ENCODE measurements at places on chromosomes 1 and 21.

DNA sequence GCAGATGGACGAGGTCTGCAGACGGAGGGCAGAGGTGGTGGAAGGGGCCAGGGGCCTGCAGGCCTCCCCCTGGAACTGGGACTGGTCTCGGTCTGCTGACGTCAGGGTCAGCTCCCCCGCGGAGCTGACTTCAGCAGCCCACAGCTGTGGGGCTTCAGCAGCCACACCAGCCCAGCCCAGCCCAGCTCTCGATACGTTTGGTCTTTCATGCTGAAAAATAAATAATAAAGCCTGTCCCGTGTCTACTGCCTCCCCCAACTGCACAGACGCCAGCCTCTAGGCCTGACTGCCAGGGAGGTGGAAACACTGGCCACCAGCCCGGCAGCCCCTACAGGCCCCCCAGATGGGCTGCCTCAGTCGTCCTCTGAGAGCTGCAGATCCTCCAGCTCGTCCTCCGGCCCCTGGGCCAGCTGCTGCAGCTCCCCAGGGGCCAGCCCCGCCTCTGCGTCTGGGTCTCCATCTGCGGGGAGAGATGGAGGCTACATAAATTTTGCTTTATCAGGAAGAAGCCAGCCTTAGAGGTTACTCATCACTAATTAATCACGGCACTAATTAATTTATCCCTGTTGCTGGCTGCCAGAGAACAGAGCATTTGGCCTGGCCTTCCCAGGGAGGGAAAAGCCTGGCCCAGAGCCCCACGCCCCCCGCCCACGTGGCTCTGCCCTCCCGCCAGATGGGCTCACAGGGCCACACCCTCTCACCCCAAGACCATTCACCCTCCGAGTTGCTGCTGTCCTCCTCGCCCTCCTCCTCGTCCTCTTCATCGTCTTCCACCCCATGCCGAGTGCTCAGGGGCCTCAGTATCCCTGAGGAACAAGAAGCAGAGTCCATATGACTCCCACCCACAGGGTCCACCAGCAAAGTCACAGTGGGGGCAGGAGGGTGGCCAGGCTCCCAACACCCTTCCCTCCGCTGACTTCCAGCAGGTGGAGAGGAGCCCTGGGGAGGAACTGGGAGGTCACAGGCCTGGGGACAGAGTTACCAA, 14.4 kb downstream of the NOC2L start:
- peaks cover 9% of the 10 kb centered on the region for H3K36me3 ChIP-seq
- peak overlapping the region; percentile 54 for H3K27ac ChIP-seq
- peaks cover 32% of the 10 kb centered on the region for H3K4me1 ChIP-seq
- H3K27me3 ChIP-seq = no peaks in the 10 kb centered on the region
- H3K4me3 ChIP-seq = no peak overlapping the region

DNA sequence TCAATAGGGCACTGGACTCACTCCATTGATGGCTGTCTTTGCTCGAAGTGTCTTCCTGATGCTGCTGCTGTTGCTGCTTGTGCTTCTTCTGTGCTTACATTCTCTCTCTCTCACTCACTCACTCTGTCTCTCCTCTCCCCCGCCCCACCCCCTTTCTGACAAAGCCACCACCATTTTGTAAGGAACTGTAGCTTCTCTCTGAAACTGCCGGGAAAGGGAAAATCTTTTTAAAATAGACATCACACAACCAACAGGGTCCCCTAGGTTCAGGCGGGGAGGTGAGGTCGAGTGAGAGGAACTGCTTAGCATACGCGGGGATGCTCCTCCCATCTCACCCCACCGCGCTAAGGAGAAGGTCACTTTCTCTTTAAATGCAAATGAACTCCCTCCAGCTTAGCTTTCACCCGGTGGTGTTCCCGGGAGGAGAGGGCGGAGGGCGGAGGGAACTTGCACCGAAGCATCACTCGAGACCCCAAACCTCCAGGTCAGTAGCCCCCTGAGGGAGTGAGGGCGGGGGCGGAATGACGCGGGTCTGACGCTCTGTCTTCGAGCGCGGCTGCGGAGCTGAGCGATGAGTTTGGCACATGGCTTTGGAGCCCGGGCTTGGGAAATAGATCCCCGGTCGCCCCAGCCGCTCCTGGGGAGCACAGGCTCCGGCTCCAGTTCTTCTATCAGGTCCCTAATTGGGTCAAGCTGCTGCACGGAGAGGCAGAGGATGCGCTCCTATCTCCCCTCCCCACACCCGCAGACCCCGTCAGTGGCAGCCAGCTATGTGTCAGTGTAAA, at the start of gene CCDC28B:
CCDC28B (plus strand) TSS at position 370 of the 785 bp plus-strand sequence. CDS start 1,341 bp downstream, outside the sequence.
- H3K36me3 ChIP-seq = peaks cover 3% of the 10 kb centered on the region
- H3K4me3 ChIP-seq = peak within 1 kb of the TSS; percentile 48
- H3K27me3 ChIP-seq = no peaks in the 10 kb centered on the region
- H3K4me1 ChIP-seq = peaks cover 21% of the 10 kb centered on the region
- H3K27ac ChIP-seq = peak within 1 kb of the TSS; percentile 57

DNA sequence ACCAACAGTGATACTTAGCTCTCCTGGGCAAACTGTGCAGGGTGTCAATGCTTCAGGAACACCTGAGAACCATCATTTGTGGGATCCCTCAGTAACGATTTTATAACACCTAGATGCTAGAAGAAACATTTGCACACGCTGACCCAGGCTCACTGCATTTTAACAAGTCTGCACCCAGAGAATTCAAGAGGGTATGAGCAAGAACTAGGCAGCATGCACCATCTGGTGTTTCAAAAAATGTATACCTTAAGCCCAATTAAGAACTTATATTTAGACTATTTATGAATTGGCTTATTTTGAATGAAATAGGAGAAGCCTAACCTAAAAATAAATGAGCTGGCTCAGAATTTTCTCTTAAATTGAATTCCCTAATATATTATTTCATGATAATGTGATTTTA, 400.5 kb downstream of the GPATCH2 start:
- H3K27me3 ChIP-seq = no peaks in the 10 kb centered on the region
- no peak overlapping the region for H3K4me3 ChIP-seq
- no peaks in the 10 kb centered on the region for H3K36me3 ChIP-seq
- H3K4me1 ChIP-seq = no peaks in the 10 kb centered on the region
- DNase-seq = no peak

DNA sequence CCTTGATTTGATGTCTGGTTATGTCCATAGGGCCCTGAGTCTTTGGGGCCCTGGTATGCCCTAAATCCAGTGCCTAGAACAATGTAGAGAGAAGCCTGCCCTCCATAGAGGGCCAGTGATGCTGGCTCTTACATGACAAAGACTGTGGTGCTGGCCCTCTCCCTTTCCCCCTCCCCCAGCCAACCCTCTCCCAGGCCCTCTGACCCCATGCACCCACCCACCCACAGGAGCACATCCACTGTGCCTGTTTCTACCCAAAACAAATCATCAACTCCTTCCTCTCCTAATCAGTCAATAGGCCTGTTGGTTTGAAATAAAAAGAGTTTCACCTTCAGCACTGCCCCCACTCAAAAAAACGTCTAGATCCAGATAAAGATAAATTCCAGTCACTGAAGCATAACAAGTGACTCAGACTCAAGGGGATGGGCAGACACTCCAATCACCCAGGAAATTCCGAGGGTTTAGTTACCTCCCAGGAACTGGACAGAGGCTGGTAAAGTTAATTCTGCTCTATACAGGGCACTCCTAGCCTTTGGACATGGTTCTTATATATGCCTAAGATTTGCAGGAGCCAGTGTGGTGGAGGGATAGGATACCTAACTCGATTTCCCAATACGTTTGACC, 144.8 kb upstream of the VANGL1 start:
- H3K36me3 ChIP-seq = no peaks in the 10 kb centered on the region
- no peak overlapping the region for H3K4me3 ChIP-seq
- no peaks in the 10 kb centered on the region for H3K27me3 ChIP-seq
- no peak overlapping the region for H3K27ac ChIP-seq
- no peaks in the 10 kb centered on the region for H3K4me1 ChIP-seq
- DNase-seq = no peak

- H3K4me3 ChIP-seq = no peak overlapping the region
- H3K4me1 ChIP-seq = no peaks in the 10 kb centered on the region
- no peak overlapping the region for H3K27ac ChIP-seq
- H3K27me3 ChIP-seq = no peaks in the 10 kb centered on the region
- H3K36me3 ChIP-seq = no peaks in the 10 kb centered on the region
- no peak for DNase-seq
Observed at GRCh38 chr21:32423320-32424190, 11.0 kb downstream of the EVA1C start.

DNA sequence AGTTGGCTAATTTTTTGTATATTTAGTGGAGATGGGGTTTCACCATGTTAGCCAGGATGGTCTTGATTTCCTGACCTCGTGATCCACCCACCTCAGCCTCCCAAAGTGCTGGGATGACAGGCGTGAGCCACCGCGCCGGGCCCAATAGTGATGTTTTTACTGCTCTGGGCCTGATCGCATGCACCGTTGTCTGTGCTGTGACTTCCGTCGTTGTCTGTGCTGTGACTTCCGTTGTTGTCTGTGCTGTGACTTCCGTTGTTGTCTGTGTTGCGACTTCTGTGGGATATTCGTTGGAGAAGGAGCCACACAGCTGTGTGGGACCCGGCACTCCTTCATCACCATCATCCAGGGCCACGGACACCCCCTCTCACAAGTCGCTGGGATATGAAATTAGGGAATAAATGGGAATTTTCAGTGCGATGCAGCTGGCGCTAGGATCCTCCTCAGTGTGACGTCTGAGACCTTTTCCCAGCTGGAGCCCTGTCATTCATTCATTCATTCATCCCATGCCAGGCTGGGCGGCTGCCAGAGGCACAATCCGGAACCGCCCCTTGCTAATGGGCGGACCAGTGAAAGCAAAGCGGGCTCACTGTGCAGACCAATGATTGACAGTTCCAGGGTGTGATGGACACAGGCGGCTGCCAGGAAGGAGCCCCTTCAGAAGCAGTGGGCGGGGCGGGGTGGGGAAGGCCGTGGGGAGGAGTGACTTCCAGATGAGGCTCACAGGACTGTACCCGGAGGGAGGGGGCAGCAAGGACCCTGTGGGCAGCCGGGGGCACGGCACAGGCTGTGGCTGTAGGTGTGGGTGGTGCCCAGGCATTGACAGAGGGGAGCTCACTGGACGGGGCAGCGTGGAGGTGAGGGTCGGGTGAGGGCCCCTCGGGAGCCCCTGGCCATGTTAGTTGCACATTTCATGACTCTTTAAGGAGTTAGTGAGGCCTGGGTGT, 48.9 kb downstream of the PRKCZ start:
- DNase-seq = no peak
- no peaks in the 10 kb centered on the region for H3K4me1 ChIP-seq
- H3K4me3 ChIP-seq = no peak overlapping the region
- no peaks in the 10 kb centered on the region for H3K27me3 ChIP-seq
- no peak overlapping the region for H3K27ac ChIP-seq

- H3K36me3 ChIP-seq = no peaks in the 10 kb centered on the region
- H3K4me1 ChIP-seq = no peaks in the 10 kb centered on the region
- H3K27ac ChIP-seq = no peak overlapping the region
- H3K27me3 ChIP-seq = no peaks in the 10 kb centered on the region
- no peak overlapping the region for H3K4me3 ChIP-seq
Observed at GRCh38 chr1:186076006-186076405, 299.0 kb downstream of the TPR start.

- no peaks in the 10 kb centered on the region for H3K36me3 ChIP-seq
- no peak overlapping the region for H3K27ac ChIP-seq
- peaks cover 3% of the 10 kb centered on the region for H3K27me3 ChIP-seq
- DNase-seq = no peak
- H3K4me3 ChIP-seq = no peak overlapping the region
Observed at GRCh38 chr21:40120940-40121575, 253.8 kb downstream of the PCP4 start.

DNA sequence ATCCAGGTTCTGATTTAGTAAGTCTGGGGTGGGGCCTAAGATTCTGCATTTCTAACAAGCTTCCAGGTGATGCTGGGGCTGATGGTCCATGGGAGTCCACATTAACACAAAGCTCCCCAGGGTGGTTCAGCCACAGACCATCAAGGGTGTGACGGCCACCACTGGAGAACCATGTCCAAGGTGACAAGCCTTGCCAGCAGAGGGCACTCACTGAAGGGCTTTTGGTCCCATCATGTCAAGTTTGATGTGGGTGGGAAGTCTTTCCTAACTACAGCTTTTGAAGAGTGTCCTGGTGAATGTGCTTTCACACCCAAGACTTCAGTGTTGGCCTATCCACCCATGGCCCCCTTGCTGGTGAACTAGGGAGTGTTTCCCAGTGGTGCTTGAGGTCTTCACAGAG, 67.1 kb downstream of the UBE2T start:
- H3K36me3 ChIP-seq = no peaks in the 10 kb centered on the region
- no peak for DNase-seq
- no peak overlapping the region for H3K4me3 ChIP-seq
- no peaks in the 10 kb centered on the region for H3K27me3 ChIP-seq
- H3K4me1 ChIP-seq = no peaks in the 10 kb centered on the region

DNA sequence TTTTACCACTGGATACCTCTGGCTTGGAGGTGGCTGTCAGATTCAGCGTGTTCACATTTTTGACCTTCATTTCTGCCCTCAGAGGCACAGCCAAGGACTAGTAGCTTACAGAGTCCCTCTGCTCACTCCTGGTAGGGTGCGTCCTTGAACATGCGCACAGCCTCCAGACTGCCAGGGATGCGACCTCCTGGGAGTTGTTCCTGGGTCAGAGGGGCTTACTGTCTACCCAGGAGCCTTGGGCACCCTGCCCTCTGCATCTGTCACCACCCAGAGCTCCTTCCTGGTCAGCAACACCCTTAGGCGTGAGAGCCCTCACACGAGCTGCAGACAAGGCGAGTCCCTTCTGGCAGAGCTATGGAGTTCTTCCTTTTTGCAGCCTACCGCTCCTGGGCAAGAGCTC, 1.7 kb downstream of the SLX9 start:
- no peaks in the 10 kb centered on the region for H3K27me3 ChIP-seq
- H3K36me3 ChIP-seq = peaks cover 3% of the 10 kb centered on the region
- H3K27ac ChIP-seq = no peak overlapping the region
- H3K4me3 ChIP-seq = no peak overlapping the region

DNA sequence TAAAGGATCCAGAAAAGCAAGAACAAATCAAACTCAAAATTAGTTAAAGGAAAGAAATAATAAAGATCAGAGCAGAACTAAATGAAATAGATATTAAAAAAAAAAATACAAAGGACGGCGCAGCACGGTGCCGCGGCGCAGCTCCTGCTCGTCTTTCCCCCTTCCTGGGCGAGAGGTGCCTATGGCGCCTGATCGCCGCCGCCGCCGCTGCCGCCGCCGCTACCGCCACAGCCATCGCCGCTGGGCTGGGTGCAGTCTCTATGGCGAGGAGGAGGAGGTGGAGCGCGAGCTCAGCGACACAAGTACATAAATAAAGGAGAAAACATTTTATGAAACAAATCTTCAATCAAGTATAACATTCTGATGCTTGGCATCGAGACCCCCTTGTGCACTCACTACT, 77.6 kb upstream of the VANGL1 start:
- peaks cover 6% of the 10 kb centered on the region for H3K27me3 ChIP-seq
- H3K4me1 ChIP-seq = no peaks in the 10 kb centered on the region
- no peaks in the 10 kb centered on the region for H3K36me3 ChIP-seq
- no peak overlapping the region for H3K27ac ChIP-seq
- no peak overlapping the region for H3K4me3 ChIP-seq

- no peaks in the 10 kb centered on the region for H3K27me3 ChIP-seq
- DNase-seq = no peak
- H3K27ac ChIP-seq = no peak overlapping the region
Observed at GRCh38 chr1:31374511-31375196, 1.8 kb upstream of the FABP3 start.
